ENCODE measurements at places on chromosomes 2 and 18. TPM values are rescaled to one million over a fixed set of nuclear protein-coding genes. Genes with fewer than 3 reads are reported as not detected.

Gene SCN1A
- total RNA-seq, result not detected

Gene SCLY
- total RNA-seq, result 12.7 TPM

Gene SLC23A3
- total RNA-seq, result 2.4 TPM

Gene C1QL2
- total RNA-seq, result not detected

Gene KLHL41
- total RNA-seq, result 1.4 TPM

Gene DYSF
- total RNA-seq, result 112 TPM

Gene CYS1
- total RNA-seq, result 7.0 TPM

Gene RBM43
- 5.6 TPM for total RNA-seq

Gene MC5R
- not detected for total RNA-seq

Gene LBH
- total RNA-seq, result 96.6 TPM

Gene RGPD4
- total RNA-seq, result 0.10 TPM

Gene ALPP
- total RNA-seq, result not detected

Gene PPP1R1C
- 0.52 TPM for total RNA-seq

Gene PROKR1
- not detected for total RNA-seq

Gene PHOSPHO2
- 3.0 TPM for total RNA-seq

Gene NPPC
- not detected for total RNA-seq

Gene KCMF1
- 101 TPM for total RNA-seq

Gene POLR1A
- 48.6 TPM for total RNA-seq

Gene CD8A
- not detected for total RNA-seq

Gene ARL4C
- 16.4 TPM for total RNA-seq

Gene STRN
- 27.5 TPM for total RNA-seq

Gene CYP27C1
- 11.7 TPM for total RNA-seq

Gene INHA
- 2.7 TPM for total RNA-seq

Gene CRYGD
- not detected for total RNA-seq

Gene SPAG16
- 22.8 TPM for total RNA-seq

Gene ZNF385B
- total RNA-seq, result 0.25 TPM

Gene SKA1
- 4.3 TPM for total RNA-seq

Gene IMP4
- total RNA-seq, result 43.5 TPM

Gene DSG2
- 43.7 TPM for total RNA-seq

Gene EML6
- 1.1 TPM for total RNA-seq

Gene FAP
- 171 TPM for total RNA-seq

Gene ERMN
- not detected for total RNA-seq

Gene PAX3
- total RNA-seq, result 4.1 TPM

Gene SCG2
- total RNA-seq, result 82.1 TPM

Gene B3GNT7
- total RNA-seq, result 1.9 TPM

Gene MROH2A
- total RNA-seq, result not detected

All from chondrocyte (in vitro differentiated cells).